ENCODE measurements at places on chromosomes 2 and 18.

GRCh38 chr2:101823347-101823791 lies 125.9 kb downstream of the MAP4K4 start:
- DNase-seq = peak; percentile 63

- no peak for DNase-seq
Observed at GRCh38 chr2:204441316-204441715, 104.0 kb upstream of the PARD3B start.

DNA sequence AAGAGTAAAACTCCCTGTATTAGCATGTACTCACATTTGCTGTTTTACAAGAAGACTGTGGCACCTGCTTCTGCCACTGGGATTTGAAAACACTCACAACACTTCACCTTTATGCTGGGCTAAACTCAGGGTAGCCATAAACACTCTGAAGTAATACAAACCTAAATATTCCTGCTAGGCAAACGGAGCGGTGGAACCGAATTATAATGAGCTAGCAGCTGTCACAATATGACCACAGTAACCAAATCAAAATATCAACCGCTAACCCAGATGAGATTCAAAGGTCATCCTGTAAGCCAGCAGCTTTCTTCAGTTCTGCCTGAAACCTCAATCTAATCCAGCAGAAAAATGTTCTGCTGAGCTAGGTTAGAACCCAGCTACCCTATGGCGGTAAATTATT lies 132.1 kb downstream of the TCF4 start:
- DNase-seq = no peak

DNA sequence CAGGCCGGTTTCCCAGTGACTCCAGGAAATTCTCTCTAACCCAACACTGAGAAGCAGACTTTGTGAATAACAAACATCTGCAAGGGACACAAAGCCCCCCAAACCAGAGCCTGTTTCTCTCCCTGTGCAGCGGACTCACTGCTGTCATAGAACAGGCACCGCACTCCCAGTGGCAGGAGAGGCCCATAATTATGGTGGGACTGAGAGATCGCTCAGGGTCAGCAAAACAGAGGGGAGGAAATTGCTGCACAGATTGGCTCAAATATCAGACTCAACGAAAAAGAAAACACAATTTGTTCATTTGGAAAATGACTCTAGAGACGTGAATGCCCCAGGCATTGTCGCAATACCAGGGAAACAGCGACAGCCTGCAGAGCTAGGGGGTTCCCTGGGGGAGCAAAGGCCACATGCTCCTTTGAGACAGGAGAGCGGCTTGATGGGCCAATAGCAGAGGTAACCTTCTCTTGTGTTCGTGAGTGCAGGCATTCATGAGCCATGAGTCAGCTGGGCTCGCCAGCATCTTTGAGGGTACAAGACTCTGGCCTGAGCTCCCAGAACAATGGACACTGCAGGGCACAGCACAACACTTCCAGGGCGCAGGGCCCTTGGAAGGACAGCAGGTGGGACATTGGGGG lies 143.3 kb upstream of the KLHL29 start:
- DNase-seq = no peak

DNA sequence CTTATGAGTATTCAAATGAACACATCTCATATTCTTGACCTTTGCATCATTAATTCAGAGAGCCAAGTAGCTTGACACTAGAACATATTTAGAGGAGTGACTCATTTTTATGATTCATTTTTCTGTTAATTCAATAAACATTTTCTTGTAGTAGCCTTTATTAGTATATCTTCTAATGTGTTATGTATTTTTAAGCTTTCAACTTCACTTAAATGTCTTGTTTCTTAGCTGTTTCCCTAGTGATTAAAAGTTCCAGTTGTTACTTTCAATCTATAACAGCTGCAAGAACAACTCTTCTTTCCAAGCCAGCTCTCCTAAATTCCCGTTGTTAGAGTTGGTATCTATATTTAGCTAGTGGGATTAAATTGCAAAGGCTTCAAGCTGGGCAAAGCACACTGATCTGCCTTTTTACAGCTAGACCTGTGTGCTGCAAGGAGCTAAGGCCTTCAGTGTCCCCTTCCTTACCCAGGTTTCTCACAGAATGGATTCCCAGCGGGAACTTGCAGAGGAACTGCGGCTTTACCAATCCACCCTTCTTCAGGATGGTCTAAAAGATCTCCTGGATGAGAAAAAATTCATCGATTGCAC lies at the start of gene KLHL41:
Gene KLHL41 (plus strand): TSS at position 405 of the 588 bp plus-strand sequence. CDS start 77 bp downstream, at position 482.
- DNase-seq = no peak

GRCh38 chr2:191013682-191013931 lies 364 bp downstream of the STAT1 start:
- DNase-seq = no peak

- DNase-seq = peak; percentile 38
Observed at GRCh38 chr2:237421542-237422116, 7.7 kb upstream of the COL6A3 start.

DNA sequence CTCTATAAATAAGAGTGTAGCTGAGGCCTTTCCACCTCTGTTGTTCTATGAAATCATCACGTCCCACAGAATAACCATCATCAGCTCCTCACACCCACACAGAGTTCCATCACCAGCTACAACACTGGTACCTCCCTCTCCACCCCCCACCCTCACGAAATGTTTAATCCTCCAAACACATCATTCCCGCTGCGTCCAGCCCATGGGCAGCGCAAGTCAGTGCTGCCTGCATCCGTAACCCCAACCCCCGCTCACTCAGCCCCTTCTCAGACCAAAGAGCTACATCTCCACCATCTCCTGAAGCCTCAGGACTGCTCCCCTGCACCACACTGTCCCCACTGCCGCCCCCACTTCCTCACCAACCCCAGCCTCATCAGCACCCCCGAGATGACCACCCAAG lies 19.4 kb downstream of the DNMT3A start:
- DNase-seq = no peak

Data from GDM1 (cell line).